ENCODE measurements at places on chromosomes 5 and 9.
A peak's percentile ranks its signal among the peaks of the same experiment; 100 is the strongest.

DNA sequence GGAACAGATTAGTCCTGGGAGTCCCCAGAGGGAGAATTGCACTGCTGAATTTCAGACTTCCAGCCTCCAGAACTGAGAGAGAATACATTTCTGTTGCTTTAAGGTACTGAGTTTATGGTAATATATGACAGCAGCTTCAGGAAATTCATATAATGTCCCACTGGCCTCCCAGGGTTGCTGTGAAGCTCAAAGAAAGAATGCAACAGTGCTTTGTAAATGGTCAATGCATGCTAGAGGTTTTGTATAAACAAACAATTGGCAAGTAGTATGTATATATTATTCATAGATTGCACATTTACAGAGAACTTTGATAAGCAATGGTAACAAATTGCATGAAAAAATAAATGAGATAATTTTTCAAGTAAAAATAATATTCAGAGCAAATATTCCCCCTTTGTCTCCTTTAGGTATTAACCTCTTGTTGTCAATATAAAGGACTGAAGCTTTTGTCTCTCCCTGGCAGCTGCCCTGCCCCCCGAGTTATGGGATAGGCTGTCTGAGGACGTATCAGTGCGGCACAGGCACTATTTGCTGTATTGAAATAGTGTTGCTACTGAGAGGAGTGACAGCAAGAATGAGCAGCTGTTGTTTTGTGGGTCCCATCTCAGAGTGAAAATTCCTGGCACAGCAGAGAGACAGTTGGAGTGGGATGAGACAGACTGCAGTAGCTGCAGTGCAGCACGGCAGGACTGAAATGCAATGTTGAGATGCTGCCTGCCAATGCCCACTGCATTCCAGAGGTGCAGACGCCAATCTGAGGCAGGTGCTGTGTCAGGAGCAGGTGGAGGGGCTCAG lies 194.2 kb upstream of the GLRA1 start:
- DNase-seq: no peak

GRCh38 chr5:154523709-154524108 lies 45.7 kb upstream of the HAND1 start:
- DNase-seq: no peak

DNA sequence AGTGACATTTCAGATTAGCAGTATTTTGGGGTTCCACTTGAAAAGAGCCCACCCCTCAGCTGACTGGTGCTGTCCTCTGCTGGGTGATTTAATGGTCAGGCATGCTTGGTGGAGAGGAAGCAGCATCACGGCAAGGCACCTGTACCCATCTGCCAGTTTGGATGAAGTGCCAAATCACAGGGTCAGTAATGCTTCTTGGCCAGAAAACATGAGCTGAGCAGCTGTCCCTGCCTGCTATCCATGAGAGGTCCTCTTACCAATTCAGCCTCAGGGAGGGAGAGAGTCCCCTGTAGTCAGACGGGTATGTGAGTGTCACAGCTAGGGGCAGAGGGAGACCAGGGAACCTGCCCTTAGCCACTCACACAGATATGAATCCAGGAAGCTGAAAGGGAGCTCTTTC lies 137.9 kb downstream of the SEC61B start:
- no peak for DNase-seq

DNA sequence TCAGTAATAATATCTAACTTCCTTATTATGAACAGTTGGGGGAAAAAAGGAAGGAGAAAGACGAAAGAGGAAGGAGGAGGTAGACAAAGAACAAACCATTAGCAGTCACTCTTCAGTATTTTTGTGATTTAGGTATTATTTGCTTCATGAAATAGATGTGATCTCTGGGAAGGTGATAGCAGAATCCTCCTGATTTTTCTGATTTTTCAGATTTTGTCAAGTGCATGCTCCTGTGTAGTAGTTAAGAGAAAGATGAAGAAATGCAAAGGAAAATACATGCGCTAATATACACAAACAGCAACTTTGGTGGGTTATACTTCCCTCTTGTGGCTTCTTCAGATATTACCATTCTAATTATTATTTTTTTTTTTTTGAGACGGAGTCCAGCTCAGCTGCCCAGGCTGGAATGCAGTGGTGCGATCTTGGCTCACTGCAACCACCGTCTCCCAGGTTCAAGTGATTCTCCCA lies 31.6 kb downstream of the LMNB1 start:
- DNase-seq: no peak

- DNase-seq: no peak
Observed at GRCh38 chr9:123336449-123336848, 19.5 kb upstream of the CRB2 start.

DNA sequence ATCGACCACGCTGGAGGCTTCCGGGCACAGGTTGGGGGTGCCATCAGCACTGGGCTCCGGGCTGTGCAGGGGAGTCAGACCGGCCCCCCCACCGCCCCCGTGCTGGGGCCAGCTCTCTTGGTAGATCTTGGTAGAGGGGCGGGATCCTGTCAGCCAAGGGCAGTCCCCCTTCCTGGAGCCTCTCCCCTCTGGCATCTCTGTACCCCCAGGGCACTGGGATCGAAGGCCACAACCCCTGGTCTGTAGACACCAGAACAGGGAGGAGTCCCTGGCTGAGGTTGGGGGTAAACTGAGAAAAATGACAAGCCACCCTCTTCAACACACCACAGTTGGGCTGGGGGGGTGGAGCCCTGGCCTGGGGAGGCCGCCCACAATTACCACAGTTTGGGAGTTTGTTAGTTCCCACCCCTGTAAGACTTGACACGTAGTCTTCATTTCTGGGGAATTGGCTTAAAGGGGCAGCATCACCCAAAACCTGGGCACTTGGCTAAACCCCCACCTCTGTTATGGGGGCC lies 882 bp downstream of the CERCAM start:
- no peak for DNase-seq

- no peak for DNase-seq
Observed at GRCh38 chr5:95823218-95823737, 752 bp upstream of the GLRX start.

- no peak for DNase-seq
Observed at GRCh38 chr5:5293029-5293428, 129.4 kb upstream of the ICE1 start.

DNA sequence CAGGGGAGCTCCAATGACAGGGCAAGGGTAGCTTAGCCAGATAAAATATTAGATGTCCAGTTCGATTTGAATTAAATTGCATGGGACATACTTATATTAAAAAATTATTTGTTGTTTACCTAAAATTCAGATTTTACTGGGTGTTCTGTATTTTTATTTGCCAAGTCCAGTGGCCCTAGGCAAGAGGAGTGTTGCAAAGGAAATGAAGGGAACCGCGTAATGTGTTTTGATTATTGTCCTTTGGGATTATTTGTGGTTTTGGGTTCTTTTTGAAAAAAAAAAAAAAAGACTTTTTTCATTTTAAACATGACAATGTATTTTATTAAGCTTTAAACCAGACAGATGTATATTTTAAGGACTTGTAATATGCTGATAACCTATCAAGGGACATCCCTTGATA lies 179.3 kb downstream of the C9orf152 start:
- no peak for DNase-seq

DNA sequence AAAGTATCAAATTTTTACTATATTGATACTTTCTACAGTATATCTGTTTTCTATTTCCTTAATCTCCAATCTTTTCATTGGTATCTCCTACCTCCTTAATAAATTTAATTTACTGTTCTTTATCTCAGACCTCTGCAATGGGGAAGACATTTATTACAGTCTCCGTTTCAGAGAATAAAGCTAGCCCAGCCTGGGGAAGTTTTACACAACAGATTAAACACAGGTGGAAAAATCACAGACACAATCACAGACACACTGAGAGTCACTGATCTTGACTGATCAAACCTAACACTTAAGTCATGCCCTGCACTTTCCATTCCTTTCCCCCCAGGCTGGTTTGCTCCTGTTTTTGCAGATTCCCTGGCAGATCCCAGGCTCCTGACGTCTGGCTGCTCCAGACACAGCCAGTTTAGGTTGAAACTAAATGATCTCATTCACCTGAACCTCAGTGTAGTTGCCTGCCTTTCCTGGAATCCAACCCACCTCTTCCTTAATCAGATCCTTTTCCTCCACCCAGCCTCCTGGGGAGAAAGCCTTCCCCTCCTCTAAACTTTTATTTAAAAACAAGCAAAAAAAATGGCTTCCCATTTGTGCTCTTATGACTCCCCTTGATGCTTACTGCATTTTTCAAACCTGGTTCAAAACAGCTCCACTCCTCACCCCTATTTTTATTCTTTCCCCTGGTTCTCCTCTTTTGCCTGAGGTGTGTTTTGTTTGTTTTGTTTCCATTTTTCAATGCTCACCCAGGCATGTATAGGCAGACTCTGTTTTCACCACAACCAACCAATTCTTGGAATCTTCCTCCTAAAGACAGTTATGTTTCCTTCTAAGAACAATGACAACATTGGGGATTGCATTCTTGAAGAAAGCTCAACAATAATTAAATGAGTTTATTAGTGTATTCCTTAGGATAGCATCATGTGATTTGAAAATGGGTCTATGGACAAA lies 29.5 kb upstream of the OSMR start:
- no peak for DNase-seq

GRCh38 chr5:35926389-35927051 lies 11.9 kb downstream of the CAPSL start:
- no peak for DNase-seq

- DNase-seq: no peak
Observed at GRCh38 chr5:96856371-96856770, 19.9 kb upstream of the ERAP2 start.

DNA sequence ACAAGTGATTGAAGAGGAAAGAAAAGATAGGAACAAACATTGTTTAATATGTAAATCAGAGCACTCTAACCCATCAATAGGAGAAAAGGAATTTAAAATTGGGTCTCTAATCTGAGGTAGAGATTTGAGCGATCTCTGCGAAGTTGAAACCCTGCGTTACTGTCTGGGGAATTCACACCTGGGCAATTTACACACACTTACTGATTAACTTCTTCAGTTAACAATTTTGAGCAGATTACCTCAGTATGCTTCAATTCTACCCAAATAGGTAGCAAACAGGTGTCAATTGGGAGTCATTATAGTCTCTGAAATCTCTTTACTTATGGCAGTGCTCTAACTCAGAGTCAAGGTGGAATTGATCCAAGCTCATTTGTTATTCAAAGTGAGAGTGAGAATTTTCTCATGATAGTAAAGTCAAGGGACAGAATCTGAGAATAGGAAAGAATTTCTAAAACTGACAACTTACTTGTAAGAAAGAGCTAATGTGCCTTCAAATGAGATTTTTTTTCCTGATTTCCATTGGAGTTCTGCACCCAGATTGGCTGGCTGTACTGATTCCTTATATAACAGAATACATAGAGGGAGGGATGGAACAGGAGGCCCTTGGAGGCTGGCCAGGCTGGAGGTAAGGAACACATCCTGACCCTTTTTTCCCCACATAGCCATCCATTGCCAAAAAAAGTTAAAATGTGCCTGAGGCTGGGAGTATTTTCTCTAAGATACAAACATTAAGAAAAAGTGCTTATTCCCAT lies 27.1 kb upstream of the IFNA14 start:
- DNase-seq: no peak

GRCh38 chr9:12666813-12667212 lies 26.4 kb upstream of the TYRP1 start:
- DNase-seq: no peak

DNA sequence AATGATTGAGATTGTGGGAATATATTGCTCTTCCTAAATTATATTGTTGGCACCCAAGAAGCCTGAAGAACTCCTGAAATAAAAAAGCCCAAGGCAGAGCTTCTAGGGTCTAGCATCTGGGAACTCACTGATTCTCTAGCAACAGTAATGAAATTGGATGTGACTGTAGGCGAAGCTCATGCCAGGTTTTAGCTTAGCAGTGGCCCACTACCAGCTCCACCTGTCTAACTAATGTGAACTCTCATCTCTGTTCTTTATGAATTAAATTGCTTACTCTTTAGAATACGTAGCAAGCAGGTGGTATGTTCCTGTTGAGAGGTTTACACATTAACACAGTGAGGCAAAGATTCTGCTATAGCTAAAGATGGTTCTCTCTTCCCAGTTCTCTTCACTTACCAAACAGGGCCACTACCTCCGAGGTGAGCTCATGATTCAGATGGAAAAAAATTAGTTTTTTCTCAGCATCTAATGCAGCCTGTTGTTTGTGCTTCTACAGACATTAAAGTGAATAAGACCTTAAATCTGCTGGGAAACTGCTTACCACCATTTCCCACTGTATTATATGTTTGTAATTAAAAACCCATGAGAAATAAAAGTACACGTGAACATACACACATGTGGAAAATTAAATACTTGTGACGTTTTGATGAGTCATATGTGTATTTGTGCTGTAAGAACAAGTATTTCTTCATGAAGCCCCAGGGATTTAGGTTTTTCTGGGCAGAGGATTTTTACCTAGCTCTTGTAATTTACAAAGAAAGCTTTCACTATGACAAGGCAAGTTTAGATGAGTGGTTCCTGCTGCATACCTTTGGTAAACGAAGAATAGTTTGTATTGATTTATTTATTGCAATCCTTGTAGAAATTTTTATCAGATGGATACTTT lies 360.1 kb downstream of the KDM4C start:
- DNase-seq: peak; percentile 17

DNA sequence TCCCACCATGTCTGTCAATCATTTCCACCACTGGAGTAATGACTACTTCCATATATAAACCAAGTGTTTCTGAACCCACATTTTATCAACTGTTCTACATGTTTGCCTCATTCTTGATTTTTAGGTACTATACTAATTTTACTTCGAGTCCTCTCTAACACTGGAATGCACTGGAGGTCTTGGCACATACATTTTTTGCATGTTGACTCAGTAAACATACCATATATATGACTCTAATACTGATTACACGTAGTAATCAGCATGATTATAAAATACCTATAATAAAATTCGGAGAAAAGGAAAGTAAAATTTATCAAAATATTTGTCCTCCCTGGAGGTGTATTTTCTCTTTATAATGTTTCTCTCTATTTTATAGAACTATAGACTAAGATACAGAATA lies 621.7 kb upstream of the NUDT12 start:
- DNase-seq: no peak

Measured in BJ (cell line).